Stimulated activated CD4-positive, alpha-beta T cell treated with anti-CD3 and anti-CD28 coated beads, Interleukin-1b, Interleukin-23, amount 100 ng/mL, for 1 hour (primary cell): ENCODE measurements at places on chromosomes 11 and 22.

DNA sequence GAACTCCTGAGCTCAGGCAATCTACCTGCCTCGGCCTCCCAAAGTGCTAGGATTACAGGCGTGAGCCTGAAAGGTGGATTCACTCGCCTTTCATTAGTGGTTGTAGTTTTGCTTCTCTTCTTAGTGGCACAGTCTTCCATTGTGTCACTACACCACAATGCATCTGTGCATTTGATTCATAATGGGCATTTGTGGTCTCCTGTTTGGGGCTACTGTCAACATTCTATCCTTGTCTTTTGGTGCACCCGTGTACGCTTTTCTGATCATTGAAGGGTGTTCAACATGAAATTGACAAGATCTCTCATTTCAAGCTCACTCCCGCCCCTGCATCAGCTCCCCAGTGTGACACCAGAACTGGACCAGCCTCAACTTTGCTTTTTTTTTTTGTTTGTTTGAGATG lies 2.0 kb upstream of the SYT12 start:
- no peak for DNase-seq

DNA sequence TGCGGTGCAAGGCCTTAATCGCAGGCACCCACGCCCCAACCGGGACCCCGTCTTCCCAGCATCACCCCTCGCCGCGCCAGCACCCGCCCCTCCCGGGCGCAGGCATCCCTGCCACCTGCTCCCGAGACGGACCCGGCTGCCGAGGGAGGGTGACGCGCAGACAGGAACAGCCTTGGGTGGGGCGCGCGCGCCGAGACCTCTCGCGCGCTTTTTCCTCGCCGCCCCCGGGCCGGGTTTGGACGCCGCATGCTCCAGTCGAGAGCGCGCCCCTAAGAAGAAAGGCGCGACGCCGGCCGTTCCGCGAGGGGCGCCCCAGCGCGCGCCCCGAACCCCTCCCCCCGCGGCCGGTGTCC lies 504 bp downstream of the CFL1 start:
- DNase-seq, result no peak

DNA sequence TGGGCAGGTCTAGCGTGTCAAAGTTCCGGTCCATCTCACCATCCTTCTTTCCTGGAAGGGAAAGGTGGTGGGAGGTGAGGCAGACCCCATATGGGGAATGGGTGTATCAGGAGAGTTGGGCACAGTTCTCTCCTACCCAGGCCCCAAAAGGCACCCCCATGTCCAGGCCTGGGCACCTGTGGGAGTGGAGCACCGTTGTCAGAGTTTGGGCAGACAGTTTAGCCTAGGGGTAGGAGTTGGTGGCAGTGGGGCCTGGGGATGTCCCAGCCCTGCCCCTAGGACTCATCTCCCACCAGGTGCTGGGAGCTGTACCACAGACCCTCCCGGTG lies 34.1 kb upstream of the TXNRD2 start:
- DNase-seq, result no peak

DNA sequence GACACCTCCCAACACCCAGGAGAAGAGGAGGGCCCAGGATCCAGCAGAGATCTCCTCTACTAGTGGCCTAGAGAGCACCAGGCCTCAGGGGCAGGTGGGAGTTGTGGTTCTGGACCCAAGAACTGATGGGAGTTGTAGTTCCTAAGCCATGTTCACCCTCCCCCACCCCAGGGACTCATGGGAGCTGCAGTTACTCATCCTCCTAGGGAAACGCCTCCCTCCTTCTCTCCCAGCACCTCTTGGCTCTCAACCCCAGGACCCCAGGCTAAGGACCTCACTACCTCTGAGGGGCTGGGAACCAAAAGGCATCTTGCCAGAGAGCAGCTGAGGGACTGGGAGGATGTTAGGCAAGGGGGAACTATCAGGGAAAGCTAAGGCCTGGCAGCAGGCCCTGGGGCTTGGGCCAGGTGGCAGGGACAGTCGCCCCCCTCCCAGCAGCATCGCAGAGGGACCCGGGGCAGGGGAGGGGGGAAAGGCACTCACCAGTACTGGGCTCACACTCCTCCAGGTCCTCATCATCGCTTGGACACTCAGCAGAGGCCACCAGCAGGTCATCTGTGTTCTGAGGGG lies 28.9 kb downstream of the SLC22A12 start:
- DNase-seq, result no peak

GRCh38 chr11:125603207-125603606 lies 10.6 kb downstream of the STT3A start:
- no peak for DNase-seq

- DNase-seq, result no peak
Measured at GRCh38 chr11:134669796-134670195, 257.8 kb upstream of the B3GAT1 start.

GRCh38 chr11:3102641-3102921 lies 45.4 kb upstream of the CARS1 start:
- DNase-seq, result no peak

DNA sequence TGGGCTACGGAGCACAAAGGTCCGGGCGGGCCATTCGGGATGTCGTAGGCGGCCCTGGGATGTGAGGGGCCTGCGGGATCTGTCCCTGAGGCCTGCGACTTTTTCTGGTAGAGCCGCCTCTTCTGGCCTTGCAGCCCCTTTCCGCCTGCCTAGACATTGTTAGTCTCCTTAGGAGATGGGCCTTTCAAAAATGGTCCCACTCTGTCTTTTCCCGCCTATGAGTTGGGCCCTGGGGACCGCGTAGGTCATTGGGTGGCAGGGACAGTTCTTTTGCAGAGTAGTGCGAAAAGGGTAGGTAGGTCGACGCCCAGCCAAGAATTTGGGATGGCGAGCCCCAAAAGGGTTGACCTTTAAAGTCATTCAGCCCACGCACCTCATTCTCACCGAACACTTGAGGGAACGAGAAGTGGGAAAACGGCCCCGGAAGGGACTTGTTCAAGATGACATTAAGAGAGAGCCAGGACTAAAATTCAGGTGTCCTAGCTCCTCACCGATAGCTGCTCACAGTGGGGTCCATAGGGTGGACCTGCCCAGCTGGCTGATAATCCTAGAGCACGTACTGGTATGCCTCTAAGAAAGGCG lies 785 bp downstream of the OTUB1 start:
- no peak for DNase-seq

GRCh38 chr11:26964339-26964738 lies 29.6 kb upstream of the FIBIN start:
- no peak for DNase-seq

- DNase-seq, result no peak
Measured at GRCh38 chr11:117997823-117998579, 11.8 kb downstream of the IL10RA start.

- DNase-seq, result peak; percentile 88
Measured at GRCh38 chr11:33808228-33808828, 34.0 kb upstream of the FBXO3 start.

DNA sequence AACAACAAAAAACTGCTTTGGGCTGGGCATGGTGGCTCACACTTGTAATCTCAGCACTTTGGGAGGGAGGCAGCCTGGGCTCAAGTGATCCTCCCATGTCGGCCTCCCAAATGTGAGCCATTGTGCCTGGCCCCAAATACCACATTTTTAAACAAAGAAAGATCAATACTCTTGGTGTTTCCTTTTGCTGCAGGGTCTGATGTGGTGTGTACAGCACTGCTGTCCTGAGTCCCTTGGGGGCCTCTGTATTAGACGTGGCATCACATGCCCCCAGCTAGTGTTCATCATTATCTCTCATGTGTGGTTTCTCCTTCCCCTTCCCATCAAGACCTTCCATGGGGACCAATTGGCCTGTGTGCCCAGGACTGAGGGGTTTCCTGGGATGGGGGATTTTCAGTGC lies 20.5 kb upstream of the XBP1 start:
- DNase-seq, result no peak

GRCh38 chr22:47811971-47812370 lies 1049.5 kb downstream of the TBC1D22A start:
- DNase-seq, result no peak

GRCh38 chr11:5713695-5714094 lies 22.6 kb upstream of the OR56B1 start:
- DNase-seq, result no peak

DNA sequence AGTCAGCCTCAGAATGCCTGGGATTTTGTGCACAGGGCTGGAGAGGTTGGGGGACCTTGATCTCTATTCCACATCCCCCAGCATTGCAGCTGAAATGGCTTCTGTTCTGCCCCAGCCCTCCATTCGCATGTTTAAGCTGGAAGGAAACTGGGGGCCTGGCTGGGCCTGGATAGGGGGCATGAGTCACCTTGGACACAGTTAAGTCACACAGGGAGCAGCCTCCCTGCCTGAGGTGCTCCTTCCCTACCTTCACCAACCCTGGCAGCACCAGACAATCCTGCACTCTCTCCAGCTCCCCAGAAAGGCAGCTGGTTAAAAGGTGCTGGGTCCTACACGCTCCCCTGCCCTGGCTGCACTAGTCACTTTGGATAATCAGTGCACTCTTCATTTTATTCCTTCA lies 763 bp downstream of the SMIM45 start:
- no peak for DNase-seq

DNA sequence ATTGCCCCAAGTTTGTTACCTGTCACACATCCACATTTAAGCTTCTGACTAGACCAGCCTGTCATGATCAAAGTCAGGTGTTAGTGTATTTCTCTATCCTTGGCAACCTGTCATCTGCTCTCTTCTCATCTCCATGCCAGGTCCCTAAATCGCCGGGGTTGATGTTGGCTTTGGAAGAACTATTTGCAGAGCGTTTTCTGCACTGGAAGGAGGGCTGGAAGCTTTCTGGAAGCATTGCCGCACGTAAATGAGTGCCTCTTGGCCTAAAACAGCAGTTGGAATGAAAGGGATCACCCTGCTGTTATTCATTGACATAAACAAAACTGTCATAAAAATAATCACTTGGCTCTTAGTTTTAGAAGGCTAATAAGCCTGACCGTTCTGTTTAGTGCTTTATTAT lies 1.4 kb downstream of the TTC12 start:
- no peak for DNase-seq

DNA sequence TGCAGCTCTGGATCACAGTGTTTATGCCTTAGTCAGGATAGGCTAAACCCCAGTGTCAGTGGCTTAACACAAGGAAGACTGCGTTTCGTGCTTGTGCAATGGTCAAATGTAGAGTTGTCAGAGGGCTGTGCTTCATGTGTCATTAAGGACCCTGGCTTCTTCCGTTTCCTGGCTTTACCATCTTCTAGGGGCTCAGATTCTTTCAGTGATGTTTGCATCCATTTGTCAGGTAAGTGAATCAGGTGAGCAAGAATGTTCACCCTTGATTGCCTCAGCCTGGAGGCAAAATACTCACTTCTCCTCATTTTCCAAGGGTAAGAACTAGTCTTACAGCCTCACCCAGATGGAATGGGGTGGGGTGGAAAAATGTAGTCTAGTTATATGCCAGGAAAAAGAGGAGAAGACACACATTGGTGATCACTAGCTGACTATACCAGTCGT lies 20.5 kb upstream of the AMOTL1 start:
- DNase-seq, result no peak

DNA sequence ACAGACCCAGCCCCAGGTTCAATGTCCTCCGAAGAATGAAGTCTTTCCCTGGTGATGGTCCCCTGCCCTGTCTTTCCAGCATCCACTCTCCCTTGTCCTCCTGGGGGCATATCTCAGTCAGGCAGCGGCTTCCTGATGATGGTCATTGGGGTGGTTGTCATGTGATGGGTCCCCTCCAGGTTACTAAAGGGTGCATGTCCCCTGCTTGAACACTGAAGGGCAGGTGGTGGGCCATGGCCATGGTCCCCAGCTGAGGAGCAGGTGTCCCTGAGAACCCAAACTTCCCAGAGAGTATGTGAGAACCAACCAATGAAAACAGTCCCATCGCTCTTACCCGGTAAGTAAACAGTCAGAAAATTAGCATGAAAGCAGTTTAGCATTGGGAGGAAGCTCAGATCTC lies 14.1 kb downstream of the APOL1 start:
- DNase-seq, result no peak

GRCh38 chr22:47034905-47035419 lies 272.5 kb downstream of the TBC1D22A start:
- DNase-seq, result no peak

GRCh38 chr22:40289991-40290459 lies 56.3 kb upstream of the ADSL start:
- peak; percentile 27 for DNase-seq

- DNase-seq, result no peak
Measured at GRCh38 chr22:39444937-39445465, 11.8 kb upstream of the MGAT3 start.

DNA sequence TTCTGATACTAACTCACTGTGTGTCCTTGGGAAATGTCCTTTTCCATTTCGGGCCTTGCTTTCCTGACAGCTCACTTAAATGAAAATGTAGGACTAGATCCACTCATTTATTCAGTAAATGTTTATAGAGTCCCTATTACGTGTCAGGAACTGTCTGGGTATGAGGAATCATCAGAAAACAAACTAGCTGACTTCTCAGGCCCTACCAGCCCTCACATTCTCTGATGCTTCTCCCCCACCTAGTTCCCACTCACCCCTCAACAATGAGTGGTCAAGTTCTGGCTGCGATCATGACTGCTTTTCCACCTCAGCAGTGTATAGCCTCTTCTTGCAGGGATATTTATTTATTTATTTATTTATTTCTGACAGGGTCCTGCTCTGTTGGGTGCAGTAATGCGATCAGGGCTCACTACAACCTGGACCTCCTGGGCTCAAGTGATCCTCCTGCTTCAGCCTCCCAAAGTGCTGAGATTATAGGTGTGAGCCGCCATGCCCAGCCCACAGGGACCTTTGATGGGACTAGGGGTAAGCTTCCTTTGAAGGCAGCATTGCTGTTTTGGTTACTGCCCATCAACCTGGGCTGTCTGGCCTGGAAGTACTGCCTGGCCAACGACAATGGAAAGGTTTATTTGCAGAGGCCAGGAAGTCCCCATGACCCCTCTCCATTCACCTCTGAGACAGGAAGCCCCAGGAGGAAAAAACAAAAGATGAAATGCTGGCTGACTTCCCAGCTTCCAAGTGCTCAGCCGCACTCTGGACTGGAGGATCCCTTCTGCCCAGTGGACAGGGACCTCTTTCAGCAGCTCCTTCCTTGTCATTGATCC lies 33.1 kb upstream of the POLD3 start:
- no peak for DNase-seq

DNA sequence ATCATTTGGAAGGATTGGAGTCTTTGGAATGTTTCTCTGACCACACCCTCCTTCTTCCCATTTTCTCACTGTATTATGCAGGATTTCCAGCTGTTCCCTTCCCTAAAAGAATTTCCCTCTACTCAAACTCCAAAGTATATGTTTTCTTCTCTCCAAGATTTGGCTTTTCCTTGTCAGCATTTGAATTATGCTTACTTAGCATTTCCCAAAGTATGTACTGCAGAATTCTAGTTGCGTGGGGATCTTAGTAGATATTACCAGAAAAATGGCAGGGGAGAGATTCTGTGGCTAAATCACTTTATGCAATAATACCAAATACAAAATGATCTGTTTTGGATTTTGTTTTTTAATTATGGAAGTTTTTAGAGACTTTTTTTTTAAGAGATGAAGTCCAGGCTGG lies 142.3 kb downstream of the OR4C45 start:
- no peak for DNase-seq
